Stimulated activated CD4-positive, alpha-beta T cell treated with anti-CD3 and anti-CD28 coated beads, TNF-alpha, amount 100 ng/mL, for 48 hours (primary cell): ENCODE measurements at places on chromosomes 4 and X.

- DNase-seq, result no peak
Observed at GRCh38 chr4:70619288-70619687, 9.3 kb upstream of the ENAM start.

DNA sequence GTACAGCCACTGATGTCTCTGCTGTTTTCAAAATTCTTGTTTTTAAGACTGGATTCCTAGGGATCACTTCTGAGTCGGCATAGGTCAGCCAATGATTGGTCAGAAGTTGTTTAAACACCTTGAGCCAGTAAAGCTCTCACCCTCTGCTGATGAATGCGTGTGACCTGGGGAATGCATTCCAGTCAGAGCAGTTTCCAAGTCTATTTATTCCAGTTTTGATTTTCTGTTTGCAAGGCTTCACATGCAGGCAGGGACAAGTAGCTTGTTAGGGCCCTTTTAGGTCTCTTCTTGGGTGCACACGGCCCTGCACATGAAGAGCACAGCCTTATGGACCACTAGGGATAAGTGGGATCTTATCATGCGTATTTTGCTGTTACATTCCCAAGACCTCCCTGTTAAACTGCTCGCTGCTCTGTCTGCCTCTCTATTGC is 47.0 kb downstream of the KLHL15 start:
- DNase-seq, result no peak

GRCh38 chr4:176676901-176677300 is 115.8 kb downstream of the VEGFC start:
- DNase-seq, result no peak

DNA sequence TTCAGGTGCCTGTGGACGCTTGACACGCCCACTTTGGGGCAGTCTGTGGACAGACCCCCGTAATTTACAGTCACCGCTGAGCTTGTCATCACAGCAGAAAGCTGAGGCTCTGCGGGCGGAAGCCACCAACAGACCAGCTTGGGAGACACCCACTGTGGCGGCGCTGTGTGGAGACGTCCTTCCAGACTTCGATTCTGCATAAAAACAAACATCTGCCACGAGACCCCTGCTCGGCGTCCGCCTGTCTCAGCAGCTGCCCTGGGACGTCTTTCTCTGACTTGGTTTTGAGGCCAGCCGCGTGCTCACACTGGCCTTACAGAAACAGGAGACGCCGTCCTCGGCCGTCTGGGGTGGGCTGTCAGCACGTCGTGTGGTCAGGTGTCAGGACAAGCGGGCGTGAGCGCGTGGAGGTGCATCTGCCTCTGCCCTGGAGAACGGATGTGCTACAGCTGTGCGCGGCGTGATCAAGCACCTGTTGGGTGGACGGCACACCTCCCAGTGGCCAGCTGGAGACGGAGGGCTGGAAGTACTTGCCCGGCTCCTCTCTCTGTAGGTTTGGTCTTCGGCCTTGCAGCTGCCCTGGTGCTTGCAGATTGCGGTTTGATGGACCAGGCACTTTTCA is 37.5 kb downstream of the PIGG start:
- DNase-seq, result no peak

- DNase-seq, result no peak
Observed at GRCh38 chr4:67877086-67877485, 6.7 kb downstream of the TMPRSS11D start.

GRCh38 chr4:52110171-52110570 is 59.1 kb downstream of the SPATA18 start:
- no peak for DNase-seq

DNA sequence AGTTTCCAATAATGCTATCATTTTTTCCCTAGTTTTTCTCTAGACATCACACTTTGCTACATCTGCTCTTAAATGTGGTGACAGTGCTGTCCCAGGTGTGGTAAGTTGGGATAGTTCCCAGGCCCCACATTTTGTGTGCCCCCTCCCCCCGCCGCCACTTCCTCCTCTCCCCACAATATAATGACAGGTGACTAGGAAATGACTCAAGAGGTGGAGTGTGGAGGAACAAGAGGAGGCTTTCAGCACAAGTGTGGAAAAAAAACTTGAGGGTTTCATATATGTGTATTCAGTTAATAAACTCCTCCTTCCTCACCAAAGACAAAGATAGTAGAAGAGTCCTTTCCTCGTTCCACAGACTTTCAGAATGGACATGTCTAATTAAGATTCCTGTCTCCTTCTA is 18.3 kb upstream of the IL21 start:
- DNase-seq, result no peak

DNA sequence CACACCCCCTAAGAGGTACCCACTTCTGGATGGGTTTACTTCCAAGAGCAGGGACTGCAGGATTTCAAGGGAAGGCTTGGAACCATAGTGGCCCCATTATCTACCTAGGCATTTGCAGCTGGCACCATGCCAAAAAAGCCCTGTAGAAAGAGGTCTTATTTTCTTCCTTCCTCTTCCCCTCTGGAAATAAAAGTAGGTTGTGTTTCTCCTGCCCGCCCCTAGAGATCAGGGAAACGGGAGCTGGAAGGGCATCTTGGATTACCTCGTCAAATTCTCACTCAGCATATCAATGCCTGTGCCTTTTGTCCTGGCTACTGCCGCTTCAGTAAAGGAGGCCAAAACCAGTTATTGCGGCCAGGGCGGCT is 1.6 kb downstream of the SCD5 start:
- no peak for DNase-seq

- DNase-seq, result no peak
Observed at GRCh38 chr4:22356987-22357596, 158.8 kb downstream of the ADGRA3 start.

DNA sequence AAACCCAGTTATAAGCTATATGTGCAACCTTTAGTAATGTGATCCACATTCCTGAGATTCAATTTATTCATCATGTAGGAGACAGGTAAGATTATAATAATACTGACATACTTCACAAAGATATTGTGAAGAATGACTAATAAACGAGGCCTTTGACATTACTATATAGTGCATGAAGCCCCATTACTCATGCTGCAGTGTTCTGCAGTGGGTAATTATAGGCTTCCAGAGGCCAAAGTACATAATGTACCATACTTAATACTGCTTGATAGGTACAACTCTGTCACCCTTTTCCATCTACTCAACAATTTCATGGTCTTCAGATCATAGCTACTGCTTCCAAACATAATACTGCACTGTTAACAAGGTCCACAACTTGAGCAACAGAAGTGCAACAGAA is 68.9 kb downstream of the COL25A1 start:
- DNase-seq, result no peak

DNA sequence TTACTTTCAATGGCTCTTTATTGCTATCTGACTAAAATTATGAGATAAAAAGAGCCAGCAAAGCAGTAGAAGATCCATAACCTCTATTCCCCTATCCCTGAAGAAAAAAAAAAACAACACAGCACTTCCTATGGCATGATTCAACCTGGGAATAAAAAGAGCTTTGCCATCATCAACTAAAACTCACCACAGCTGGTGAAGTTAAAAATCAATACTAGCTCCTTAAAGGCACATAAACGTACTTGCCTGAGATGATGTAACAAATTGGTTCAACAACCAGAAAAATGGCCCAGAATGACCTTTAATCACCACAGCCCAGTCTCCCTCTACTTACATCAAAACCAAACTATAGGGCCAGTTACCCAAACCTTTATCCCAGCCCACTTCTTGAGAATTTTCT is 153.8 kb downstream of the MAML3 start:
- no peak for DNase-seq

DNA sequence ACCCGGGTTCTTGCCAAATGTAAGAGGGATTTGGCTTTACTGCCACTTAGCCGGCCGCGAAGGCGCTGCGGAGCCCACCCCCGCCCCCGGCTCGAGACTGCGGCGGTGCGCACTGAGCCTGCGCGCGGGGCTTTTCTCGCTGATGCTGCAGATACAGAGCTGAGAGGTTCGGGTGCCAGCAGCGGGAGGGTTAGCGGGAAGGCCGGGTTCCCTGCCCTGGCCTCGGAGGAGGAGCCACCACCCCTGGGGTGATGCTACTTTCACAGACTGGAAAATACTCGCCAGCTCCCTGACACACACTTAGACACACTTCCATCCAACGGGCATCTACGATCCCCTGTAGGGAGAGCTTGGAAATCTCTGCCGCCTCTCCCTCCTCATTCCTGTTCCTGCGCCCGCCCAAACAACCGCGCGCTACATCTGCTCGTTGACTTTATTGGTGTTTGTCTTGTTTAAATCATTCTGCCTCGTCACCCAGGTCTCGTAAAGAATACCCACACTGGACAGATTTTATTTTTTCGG is 2.1 kb upstream of the PCDH7 start:
- DNase-seq, result no peak

GRCh38 chr4:27666943-27667342 is 806.3 kb downstream of the STIM2 start:
- DNase-seq, result no peak

DNA sequence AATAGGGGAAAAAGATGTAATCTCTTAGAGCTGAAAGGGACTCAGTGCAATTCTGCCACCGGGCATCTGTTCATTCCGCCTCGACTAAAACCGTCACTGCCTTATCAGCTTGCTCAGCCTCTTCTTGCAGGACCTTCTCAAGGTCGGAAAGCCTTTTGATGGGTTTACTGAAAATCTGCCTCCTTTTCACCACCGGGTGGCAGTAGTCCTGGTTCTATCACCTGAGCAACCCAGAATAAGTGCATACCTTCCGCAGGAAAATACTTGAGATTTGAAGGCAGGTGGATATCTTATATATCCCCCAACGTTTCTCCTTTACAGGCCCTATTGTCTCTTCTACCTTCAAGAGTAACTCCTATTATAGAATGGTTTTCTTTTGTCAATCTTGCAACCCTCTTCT is 103.4 kb upstream of the PAK3 start:
- no peak for DNase-seq

- DNase-seq, result no peak
Observed at GRCh38 chr4:100009490-100009889, 59.4 kb upstream of the H2AZ1 start.

GRCh38 chr4:74376888-74377483 is 12.0 kb downstream of the EREG start:
- DNase-seq, result no peak

GRCh38 chrX:69031971-69032391 is 133.3 kb downstream of the PJA1 start:
- no peak for DNase-seq

DNA sequence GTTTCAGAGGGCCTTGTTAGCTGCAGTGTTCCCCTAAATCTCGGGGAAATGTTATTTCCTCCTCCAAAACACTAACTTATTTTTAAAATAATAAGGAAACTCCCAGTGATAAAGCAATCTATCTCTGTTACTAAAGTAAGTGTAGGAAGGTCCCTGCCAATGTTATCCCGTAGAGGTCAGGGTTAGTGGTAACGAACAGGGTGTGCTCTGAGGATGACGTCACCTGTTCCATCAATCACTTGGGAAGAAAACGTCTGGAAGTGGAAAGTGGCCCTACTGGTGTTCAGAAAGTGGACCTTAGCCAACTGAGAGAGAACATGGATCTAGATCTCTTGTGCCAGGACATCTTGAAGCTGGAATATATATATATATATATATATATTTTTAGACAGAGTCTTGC is 249.5 kb downstream of the BCOR start:
- no peak for DNase-seq
